ENCODE measurements at places on chromosomes 6 and 20. TPM values are rescaled to one million over a fixed set of nuclear protein-coding genes. Genes with fewer than 3 reads are reported as not detected.

The RAMACL gene
- not detected for total RNA-seq

The BPIFA2 gene
- not detected for total RNA-seq

The TBC1D32 gene
- total RNA-seq: 8.4 TPM

The TMEM151B gene
- total RNA-seq: not detected

The FOXF2 gene
- not detected for total RNA-seq

The TAGAP gene
- total RNA-seq: 0.05 TPM

The MAD2L1BP gene
- total RNA-seq: 18.1 TPM

The FGD2 gene
- not detected for total RNA-seq

The SAMD5 gene
- total RNA-seq: 6.7 TPM

The SNAP25 gene
- 0.64 TPM for total RNA-seq

The GJA1 gene
- total RNA-seq: 3.3 TPM

The CLVS2 gene
- not detected for total RNA-seq

The GABRR1 gene
- not detected for total RNA-seq

The ACTL10 gene
- total RNA-seq: not detected

The HLA-DRB1 gene
- total RNA-seq: 0.21 TPM

The SPATS1 gene
- total RNA-seq: not detected

The C4B gene
- 6.7 TPM for total RNA-seq

The ZNF311 gene
- total RNA-seq: 0.32 TPM

The TP53TG5 gene
- not detected for total RNA-seq

The ECT2L gene
- not detected for total RNA-seq

Measured in myocyte (in vitro differentiated cells).